SJCRH30 (cell line): ENCODE measurements at places on chromosomes 7 and 10.
A peak's percentile ranks its signal among the peaks of the same experiment; 100 is the strongest.

DNA sequence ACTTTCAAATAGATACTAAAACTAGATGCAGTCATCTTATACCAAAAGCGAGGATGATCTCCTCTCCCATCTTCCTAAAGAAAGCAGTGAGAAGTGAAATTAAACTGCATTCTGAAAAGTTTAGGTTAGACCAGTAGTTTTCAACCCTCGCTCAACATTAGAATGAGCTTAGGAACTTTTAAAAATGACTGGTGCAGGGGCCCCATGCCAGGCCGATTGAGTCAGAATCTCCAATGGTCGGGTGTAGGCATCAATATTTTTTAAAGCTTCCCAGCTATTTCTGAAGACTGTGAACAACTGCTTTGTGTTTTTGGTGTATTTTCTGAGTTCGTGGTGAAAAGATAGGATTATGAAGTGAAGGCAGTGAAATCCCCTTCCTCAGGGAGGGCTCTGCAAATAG lies 146.0 kb downstream of the VTI1A start:
- DNase-seq, result no peak

DNA sequence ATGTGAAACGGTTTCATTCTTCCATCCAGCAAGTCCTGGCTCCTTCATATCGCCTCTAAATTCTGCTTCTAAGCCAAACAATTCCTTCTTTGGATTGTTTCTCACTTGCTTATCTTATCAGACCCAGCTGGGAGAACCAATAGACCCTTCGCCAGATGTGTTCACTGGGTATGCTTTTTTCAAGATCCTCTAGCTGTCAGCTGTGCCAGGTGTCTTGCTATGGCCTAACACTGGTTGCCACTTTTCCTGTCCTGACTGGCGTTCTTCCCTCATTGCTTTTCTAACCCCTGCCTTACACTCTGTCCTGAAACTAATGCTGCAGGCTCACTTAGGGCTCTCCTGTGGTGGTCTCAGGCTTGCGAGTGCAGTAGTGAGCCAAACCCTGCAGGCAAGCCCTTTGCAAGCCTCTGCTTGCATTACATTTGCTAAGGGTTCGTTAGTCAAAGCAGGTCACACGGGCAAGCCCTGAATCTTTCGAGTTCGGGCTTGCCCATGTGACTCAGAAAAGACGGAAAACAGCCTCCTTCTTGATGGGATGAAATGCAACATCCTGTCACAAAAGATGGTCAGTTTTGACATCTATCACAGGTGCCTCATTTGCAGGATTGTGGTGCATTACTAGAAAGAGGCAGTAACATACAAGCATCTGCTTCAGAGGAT lies 92.8 kb downstream of the VWC2 start:
- DNase-seq, result no peak

DNA sequence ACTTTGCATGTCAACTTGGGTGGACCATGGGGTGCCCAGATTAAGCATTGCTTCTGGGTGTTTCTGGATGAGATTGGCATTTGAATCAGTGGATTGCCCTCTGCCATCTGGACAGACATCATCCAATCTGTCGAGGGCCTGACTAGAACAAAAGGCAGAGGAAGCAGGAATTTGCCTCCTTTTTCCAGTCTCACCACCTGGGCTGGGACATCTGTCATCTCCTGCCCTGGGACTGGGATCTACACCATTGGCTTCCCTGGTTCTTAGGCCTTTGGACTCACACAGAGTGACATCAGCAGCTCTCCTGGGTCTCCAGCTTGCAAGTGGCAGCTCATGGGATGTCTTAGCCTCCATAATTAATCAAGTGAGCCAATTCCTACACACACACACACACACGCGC lies 10.3 kb downstream of the SLC13A4 start:
- peak; percentile 34 for DNase-seq

- DNase-seq, result no peak
Measured at GRCh38 chr10:104403636-104404035, 50.0 kb downstream of the CFAP58 start.

DNA sequence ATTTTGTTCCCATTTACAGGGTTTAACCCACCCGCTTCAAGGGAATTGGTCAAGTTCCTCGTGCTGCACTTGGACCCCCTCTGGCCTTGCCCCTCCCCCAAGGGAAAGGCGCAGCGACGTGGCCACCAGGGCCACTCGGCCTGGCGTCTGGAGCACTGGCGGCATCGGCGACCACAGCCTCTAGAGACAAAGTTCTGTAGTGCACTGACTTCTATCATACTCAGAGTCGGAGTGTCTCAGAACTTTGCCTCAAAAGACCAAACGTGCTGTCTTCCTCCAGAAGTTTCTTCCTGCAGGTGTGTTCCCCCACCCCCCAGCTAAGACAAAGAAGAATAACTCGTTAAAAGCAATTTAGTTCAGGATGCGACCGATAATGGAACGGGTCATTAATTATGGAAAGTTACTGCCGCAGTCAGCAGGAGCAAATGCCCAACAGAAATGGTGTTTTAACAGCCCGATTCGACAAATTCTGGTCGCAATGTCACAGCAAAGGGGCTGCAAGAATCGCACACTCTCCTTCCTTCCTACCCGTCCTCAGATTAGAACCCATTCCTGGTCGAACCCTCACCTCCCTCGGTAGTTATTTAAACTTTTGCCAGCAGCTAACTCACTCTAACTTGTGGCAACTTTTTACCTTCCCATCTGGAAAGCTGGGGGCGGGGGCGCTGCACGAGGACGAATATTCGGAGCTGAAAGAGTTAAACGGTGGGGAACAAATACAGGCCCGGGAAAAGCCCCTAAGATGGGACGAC lies 202.1 kb upstream of the NFE2L3 start:
- no peak for DNase-seq

- DNase-seq, result no peak
Measured at GRCh38 chr7:33421429-33421828, 292.1 kb downstream of the BBS9 start.

- DNase-seq, result no peak
Measured at GRCh38 chr7:152176797-152177196, 151.3 kb downstream of the GALNT11 start.

- no peak for DNase-seq
Measured at GRCh38 chr10:48465860-48466521, 138.9 kb downstream of the ARHGAP22 start.

- no peak for DNase-seq
Measured at GRCh38 chr10:61321041-61321857, 131.9 kb downstream of the TMEM26 start.

DNA sequence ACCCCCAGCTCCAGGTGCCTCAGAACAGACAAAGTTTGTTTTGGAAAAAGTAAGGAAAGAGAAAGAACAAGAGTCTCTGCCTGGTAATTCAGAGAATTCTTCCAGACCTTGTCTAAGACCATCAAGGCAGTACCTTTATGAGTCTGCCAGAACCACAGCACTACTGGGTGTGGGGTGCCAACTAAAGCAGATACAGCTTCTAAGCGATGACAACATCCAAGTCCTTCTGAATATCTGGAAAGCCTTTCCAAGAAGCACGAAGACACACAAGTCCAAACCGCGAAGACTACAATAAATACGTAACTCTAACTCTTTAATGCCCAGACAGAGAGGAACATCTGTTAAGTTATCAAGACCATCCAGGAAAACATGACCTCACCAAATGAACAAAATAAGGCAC lies 94.3 kb downstream of the SIRT1 start:
- DNase-seq, result no peak

GRCh38 chr7:6271694-6272440 lies 557 bp downstream of the CYTH3 start:
- peak; percentile 44 for DNase-seq

- DNase-seq, result no peak
Measured at GRCh38 chr7:131047651-131048304, 279.9 kb upstream of the MKLN1 start.

DNA sequence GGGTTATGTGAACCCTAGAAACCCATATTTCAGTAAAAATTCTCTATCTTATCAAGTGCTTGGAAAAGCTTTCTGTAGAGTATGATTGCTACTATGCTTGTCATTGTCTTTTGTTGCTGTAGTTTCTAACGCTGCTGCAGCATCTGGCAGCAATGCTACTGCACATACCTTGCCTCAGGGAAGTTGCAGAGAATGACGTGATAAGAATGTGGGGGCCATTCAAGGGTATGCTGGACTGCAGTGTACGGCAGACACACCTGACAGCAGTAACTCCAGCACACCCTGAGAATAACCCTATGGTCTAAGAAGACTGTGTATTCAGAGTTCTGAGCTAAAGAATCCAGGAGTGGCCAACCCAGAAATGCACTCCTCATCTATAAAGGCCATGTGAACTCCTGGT lies 20.5 kb downstream of the TRIM4 start:
- DNase-seq, result no peak

DNA sequence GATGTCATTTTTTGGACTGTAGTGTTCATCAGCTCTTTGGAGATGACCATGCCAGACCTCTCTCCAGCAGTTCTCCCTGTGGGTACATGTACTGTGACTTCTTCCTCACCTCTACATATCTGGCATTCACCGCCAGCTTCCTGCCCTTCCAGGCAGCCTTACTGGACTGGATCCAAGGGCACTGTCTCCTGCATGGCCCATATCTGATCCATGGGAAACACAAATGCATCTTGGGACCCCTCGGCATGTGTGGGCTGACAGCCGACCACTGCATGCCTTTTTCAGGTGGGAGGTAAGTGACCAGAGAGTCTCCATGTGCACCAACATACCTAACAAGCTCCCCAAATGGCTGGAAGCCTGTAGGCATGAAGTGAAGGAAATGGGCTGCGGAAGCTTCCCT lies 3.9 kb upstream of the BLVRA start:
- no peak for DNase-seq

DNA sequence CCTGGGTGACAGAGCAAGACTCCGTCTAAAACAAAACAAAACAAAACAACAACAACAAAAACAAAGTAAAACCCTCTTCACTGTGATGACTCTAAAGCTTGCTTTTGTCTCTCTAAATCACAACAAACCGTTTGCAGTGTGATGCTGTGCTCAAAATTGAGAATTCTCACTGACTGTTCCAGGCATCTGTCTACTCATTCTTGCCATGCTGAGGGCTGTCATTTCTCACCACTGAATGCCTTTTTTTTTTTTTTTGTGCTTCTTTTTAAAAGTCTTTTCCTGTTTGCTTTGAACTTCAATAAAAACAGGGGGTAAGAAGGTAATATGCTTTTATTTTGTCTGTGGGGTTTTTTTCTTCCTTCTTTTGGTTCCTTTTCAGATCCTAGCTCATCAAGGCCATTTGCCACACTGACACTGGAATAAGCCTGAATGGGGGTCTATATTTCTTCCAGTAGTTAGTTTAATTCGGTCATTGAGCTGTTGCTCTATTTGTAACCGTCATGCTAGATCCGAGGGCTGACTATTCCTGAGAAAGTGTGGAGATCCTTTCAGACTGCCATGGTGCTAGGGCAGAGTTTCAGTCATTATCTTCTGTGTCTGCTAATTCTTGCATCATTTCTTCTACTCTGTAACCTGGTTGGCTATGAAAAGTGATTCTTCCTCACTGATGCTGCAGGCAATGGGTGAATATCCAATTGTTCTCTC lies 10.6 kb downstream of the FAS start:
- no peak for DNase-seq

DNA sequence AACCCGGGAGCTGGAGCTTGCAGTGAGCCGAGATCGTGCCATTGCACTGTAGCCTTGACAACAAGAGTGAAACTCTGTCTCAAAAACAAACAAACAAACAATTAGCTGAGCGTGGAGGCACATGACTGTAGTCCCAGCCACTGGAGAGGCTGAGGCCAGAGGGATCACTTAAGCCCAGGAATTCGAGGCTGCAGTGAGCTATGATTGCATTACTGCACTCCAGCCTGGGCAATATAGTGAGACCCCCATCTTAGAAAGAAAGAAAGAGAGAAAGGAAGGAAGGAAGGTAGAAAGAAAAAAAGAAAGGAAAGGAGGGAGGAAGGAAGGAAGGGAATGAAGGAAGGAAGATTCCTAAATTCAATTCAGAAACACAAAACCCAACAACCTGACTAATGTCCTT lies 141.3 kb upstream of the TNRC18 start:
- no peak for DNase-seq

- no peak for DNase-seq
Measured at GRCh38 chr10:131858583-131859340, 42.0 kb upstream of the PPP2R2D start.

DNA sequence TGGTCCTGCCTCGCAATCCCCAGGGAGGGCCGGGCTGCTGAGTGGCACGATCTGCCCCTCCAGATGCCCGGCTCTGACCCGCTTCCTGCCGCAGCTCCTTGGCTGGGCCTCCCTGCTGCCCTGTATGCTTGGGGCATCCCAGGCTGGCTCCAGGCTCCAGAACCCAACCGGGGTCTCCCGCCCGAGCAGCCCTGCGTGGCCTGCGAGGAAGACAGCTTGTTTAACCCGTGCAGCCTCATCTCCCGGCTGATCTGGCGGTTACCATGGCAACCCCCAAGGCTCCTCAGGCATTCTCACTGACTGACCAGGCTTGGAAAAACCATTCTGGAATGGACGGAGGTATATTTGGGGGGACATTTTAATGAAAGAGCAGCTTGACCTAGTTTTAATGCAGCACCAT lies 232.4 kb upstream of the MYO3A start:
- no peak for DNase-seq

GRCh38 chr7:2882111-2882510 lies 38.0 kb upstream of the GNA12 start:
- DNase-seq, result no peak
